ENCODE measurements at places on chromosomes 3 and 15.

- DNase-seq = no peak
Measured at GRCh38 chr3:165895919-165896318, 58.7 kb upstream of the BCHE start.

DNA sequence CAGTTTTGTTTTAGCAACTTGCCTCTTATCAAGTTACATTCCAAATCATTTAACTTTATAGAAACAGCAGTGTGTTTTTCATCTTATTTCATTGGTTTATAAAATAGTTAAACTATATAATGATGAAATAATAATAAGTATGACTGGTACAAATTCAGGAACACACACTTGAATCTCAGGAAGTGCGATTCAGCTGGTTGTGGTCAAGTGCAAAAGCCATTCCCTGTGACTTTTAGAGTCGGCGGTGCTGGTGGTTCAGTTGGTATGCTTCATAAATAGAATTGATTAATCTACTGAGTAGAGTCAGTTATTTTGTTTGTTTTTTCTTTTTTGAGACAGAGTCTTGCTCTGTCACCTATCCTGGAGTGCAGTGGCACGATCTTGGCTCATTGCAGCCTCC is 22.7 kb downstream of the SACM1L start:
- DNase-seq = no peak

- no peak for DNase-seq
Measured at GRCh38 chr15:88301311-88301710, 44.8 kb upstream of the NTRK3 start.

DNA sequence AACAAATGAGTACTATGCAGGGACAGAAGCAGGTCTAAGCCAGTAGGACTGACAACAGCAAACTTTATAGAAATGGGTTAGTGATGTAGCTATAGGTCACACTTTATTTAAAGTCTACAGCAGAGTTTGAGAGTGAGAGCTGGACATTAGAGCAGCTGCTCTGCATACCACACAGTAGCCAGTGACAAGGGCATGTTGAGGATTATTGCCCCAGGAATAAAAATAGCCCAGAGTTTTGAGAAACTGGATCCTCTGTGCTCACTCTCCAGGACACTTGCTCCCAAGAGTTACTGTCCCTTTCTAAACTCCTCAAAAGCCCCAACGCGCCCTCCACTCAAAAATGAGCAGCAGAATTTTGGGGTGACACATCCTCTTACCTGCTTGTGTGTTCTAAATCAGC is 21.1 kb downstream of the LRTM1 start:
- DNase-seq = no peak

DNA sequence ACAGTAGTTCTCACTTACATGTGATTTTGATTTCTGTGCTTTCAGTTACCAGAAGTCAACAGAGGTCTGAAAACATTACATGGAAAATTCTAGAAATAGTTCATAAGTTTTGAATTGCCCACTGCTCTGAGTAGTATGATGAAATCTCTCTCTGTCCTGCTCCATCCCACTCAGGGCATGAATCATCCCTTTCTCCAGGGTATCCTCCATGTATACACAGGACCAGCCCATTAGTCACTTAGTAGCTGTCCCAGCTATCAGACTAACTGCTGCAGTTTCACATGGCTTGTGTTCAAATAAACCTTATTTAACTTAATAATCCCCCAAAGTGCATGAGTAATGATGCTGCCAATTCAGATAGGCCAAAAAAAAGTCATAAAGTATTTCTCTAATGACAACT is 38.6 kb downstream of the EPHA3 start:
- no peak for DNase-seq

GRCh38 chr3:12618426-12618825 is 45.5 kb downstream of the RAF1 start:
- no peak for DNase-seq

GRCh38 chr3:196400331-196400730 is 31.9 kb downstream of the UBXN7 start:
- no peak for DNase-seq

DNA sequence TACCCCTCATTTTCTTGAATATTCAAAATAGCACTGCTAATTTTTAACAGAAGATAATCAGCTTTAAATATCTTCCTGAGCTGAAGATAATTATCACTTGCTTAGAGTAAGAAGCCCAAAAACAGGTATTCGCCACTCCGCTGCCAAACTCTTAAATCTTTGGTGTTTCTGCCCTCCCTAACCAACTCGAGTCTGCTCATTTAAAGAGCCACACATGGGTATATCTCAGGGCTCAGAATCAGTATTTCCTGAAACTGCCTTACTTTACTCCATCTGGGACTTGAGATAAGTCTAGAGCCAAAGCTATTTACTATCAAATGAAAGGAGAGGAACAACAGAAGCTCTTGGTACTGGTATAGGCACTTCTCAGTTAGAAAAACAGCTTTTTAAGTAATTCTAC is 10.8 kb downstream of the PDCD10 start:
- DNase-seq = no peak

- no peak for DNase-seq
Measured at GRCh38 chr3:126621627-126622345, 33.1 kb downstream of the TXNRD3 start.

- no peak for DNase-seq
Measured at GRCh38 chr15:28963711-28964081, 77.9 kb downstream of the APBA2 start.

DNA sequence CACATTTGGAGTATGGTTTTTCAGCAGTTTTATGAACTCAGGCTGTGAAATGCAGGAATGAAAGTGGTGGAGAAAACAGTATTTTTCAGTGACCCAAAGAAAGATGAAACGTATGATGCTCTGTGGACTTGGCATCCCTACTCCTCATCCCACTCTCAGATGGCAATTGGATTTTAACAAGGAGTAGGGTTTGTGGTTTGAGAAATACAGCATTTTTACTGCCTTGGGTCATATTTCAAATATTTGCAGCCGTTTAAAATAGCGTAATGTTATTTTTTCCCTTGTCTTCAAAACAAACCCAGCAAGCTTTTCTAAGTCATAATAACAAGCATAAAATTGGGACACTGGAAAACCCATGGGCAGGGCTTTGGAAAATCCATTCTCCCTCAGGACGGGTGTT is 117.2 kb upstream of the LRIG1 start:
- no peak for DNase-seq

- DNase-seq = no peak
Measured at GRCh38 chr3:158430968-158431367, 140.0 kb upstream of the MLF1 start.

- no peak for DNase-seq
Measured at GRCh38 chr3:81245501-81245900, 515.9 kb downstream of the GBE1 start.

GRCh38 chr15:95522533-95522932 is 808.0 kb upstream of the NR2F2 start:
- DNase-seq = no peak

- peak; percentile 55 for DNase-seq
Measured at GRCh38 chr3:196207833-196208607, 3.2 kb downstream of the ZDHHC19 start.

DNA sequence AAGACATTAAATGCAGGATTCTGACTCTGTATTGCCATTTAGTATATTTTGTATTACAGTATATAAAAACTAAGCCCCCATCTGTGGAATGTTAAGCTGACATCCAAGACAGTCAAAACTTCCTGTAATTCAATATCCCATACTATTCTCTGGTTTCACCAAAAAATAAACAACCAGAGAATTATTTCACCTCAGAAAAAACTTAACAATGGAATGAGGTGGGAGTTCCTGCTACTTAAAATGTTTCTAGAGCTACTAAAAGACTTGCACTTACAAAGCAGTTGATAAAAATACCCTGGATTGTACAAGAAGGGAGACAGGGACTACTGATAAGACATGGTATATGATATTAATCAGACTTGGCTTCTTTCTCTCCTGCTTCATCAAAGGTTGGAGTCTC is 8.3 kb downstream of the ARL13B start:
- DNase-seq = no peak

DNA sequence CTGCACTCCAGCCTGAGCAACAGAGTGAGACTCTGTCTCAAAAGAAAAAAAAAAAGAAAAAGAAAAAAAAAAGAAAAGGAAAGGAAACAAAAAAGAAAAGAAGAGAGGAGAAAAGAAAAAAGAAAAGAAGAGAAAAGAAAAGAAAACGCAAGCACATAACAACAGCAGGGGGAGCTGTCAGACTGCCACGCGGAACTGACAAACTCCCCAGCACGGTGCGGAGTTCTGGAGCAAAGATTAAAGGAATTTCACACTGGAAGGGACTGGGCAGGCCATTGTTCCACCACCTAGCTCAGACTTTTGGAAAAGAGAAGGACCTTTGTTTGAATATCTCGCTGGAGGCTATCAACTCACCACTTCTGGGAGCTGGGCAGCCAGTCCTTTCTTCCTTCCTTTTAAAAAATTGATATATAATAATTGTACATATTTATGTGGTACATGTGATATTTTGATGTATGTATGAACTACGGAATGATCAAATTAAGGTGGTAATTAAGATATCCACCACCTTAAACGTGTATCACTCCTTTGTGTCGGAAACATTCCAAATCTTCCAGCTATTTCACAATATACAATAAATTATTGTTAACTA is 40.5 kb downstream of the DPPA2 start:
- DNase-seq = no peak

DNA sequence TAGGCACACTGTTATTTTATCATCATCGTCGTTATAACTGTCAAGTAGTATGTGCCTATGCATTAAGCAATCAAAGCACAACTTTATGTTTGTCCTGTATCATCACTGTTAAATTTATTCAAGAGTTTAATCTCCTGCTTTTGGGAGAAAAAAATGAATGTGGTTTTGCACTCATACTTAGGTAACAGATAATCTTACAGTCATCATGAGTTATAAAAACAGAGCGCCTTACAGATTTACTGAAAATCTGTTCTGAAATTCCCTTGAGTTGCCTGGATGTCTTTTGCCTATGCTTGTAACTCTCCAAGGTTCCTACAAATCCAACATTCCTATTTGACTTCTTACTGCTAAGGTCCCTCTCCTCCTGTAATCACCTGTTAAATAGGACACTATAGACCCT is 307.3 kb downstream of the ZIC4 start:
- DNase-seq = no peak

DNA sequence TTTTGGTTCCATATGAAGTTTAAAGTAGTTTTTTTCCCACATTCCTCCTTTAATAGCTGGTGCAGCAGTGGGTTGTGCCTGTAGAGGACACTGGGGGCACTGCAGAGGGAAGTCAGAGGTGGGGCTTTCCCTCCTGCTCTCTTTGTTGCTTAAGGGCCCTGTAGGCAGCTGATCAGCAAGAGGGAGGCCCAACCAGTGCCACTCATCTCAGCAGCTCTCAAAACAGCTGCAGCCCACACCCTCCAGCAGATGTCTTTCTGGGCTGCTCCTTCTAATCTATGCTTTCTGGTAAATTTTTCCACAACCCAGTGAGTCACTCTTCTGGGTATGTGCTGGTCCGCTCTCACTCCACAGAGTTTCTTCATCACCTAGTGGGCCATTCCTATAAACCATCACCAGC is 263.8 kb downstream of the FEZF2 start:
- DNase-seq = no peak

- no peak for DNase-seq
Measured at GRCh38 chr3:106256249-106256957, 387.6 kb upstream of the CBLB start.

- DNase-seq = peak; percentile 72
Measured at GRCh38 chr3:139329364-139329850, 14.4 kb upstream of the MRPS22 start.

DNA sequence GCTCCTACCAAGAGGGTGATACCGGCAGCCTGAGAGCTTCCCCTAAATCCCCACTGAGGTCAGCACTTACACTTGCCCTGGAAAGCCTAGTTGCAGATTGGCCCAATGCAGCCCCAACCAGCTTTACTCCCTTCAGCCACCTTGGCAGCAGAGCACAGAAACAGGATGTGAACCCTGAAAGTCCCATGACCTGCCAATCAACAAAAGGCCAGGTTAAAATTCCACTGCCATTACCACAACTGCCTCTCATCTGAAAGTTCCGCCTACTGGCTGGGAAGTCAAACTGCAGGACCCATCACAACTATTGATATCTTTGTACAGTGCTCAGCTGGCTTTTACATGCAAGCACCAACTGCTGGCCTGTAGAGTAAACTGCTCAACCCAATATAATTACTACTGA is 156.2 kb downstream of the ZMAT3 start:
- DNase-seq = no peak

GRCh38 chr3:135784557-135784956 is 181.0 kb upstream of the PPP2R3A start:
- DNase-seq = no peak

- DNase-seq = no peak
Measured at GRCh38 chr3:170808041-170808440, 62.0 kb downstream of the RPL22L1 start.

GRCh38 chr3:13335503-13335902 is 84.6 kb downstream of the NUP210 start:
- DNase-seq = no peak

GRCh38 chr3:35800960-35801459 is 161.7 kb downstream of the ARPP21 start:
- DNase-seq = no peak

- DNase-seq = no peak
Measured at GRCh38 chr3:81728766-81729544, 32.5 kb downstream of the GBE1 start.

GRCh38 chr3:177466074-177466473 is 268.8 kb upstream of the TBL1XR1 start:
- DNase-seq = no peak

DNA sequence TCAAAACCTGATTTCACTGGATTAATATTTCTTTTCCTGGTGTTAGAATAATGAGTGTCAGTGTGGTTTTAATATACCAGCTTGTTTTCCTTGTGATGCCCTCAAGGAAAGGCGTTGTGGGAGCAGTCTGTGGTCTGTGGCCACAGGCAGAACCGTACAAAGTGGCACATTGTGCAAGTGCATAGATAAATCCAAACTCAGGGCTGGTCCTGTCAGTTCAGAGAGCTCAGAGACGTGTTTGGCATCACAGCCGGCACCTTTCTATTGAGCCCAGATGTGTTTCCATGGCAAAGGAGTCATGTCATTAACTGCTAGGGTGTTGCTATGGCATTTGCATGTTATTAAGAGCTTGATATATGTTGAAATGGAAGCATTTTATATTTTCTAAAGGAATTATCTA is 289.9 kb upstream of the RASGRP1 start:
- DNase-seq = no peak

- DNase-seq = no peak
Measured at GRCh38 chr15:39139431-39140059, 441.3 kb upstream of the THBS1 start.

DNA sequence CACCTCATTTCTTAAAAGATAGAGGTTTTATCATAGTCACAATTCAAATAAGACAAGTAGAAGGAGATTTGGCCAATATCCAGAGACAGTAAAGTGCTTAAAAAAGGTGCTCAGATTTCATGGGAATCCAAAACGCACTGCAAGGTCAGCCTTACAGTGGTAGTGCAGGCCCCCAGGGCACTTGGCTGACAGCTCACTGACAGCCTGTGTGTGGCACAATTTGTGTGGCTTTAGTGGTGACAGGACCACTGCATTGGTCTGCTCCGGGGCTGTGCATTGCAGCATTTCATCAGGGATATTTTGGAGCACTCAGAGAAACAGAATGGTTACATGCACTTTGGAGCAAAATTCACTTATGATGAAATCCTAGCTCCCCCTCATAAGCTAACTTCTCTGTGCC is 544.3 kb downstream of the NTRK3 start:
- DNase-seq = no peak
